Stimulated activated CD4-positive, alpha-beta T cell treated with anti-CD3 and anti-CD28 coated beads, Interleukin-1b, Interleukin-23, amount 100 ng/mL, for 1 hour (primary cell): ENCODE measurements at places on chromosomes 1 and 21.

DNA sequence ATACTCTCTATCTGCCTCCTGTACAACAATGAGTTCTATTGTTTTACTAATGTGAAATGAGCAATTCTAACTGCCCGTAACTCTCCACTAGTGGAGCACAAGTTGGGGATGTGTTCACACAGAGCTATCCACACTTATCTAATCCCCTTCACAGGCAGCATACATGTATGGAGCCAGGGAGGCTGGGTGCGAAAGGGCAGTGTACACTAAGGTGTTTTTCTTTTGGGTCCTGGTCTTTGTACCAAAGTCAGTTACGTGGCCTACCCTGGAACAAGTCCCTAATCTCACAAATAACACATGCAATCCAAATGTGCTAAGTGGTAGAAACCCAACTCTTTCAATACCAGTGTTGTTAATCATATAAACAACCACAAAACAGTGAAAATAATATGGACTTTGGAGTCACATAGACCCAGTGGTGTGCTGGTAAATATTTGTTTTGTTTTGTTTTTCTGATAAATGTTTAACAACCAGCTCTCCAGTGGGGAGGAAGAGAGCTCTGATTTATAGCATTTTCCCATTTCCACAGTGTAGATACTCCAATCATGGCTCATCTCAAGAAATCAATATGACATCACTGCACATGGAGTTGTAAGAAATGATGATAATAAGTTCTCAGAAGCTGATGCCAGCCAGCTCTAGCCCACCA, 319.9 kb upstream of the DUSP10 start:
- no peak for DNase-seq

GRCh38 chr1:84853741-84854721, 39.0 kb downstream of the LPAR3 start:
- no peak for DNase-seq

DNA sequence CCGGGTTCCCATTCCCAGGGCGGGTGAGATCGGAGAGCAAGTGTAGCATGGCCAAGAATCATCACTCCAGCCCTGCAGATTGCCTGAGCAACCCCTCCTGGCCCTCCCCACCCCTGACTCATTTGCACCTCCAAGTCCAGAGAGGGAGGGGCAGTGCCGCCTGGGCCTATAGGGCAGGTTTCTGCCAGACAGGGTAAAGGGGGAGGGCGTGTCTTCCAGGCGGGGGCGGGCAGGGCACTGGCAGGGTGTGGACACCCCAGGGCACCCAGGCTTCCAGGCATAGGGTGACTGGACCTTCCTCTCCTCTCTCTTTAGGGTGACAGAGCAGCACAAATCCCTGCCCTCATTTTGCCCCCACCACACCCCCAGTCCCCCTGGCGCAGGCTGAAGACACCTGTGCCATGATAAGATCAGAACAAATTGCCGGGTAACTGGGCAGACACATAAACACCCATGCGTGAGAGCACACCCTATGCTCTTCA, 3.2 kb upstream of the CRYBG2 start:
- DNase-seq: no peak

DNA sequence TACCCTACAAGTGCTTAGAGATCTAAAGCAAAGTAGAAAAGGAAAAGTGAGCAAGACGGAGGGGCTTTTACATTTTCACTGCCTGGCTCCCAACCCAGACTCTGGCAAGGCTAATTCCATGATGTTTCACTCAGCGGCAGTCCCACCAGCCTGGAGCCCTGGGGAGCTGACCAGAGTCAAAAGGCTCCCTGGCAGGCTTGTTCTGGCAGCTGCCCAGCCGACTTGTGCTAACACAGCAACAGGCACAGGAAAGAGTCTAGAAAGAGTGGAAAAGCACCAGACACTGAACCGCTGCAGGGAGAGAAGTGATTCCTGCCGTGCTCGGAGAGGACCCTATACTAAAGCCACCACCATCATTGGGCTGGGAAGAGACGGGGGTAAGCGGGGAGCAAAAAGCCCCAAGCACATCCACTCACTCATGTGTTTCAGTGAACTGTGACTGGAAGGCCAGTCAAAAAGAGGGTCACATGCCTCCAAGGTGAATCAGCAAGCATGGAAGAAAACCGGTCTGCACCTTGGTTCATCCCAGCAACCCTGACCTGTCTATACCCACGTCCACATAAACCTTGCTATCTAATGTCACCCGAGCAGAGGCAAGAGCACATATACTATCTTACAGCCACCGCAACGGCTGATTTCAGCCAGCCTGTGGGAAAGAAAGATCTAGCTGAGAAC, 8.0 kb downstream of the SMIM12 start:
- DNase-seq: no peak
